Activated CD4-positive, CD25-positive, alpha-beta regulatory T cell (primary cell): ENCODE measurements at places on chromosomes 2 and 18.

DNA sequence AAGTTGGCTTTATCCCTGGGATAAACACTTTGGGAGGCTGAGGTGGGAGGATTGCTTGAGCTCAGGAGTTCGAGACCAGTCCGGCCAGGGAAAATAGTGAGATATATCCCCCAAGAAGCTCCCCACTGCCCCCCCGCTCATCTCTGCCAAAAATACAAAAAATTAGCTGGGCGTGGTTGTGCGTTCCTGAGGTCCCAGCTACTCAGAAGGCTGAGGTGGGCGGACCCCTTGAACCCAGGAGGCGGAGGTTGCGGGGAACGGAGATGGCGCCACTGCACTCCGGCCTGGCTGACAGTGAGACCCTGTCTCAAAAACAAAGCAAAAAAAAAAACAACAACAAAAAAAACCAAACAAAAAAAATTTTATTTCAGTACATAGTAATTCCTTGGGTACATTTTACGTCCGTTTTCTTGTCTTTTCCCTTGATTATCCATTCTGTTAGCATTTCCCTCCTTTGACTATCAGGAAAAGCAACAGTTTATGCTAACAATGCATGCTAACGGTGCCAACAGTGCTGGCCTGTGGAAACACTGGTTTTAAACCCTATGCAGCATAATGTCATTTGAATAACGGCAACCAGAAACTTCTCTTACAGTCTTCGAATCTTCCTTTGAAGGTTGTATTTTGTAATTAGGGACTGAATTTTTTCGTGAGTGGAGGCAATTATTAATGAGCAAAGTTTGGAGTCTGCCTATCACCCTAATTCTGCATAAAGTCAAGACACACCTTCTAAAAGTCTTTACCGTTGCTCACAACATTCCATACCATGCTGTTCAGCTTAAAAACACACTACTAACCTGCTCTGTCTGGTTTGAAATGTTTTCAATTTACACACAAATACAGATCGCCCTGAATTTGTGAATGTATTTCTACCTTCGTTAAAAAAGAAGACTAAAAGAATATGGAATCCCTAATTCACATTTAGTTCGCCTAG lies 721 bp upstream of the MIB1 start:
- DNase-seq = no peak

DNA sequence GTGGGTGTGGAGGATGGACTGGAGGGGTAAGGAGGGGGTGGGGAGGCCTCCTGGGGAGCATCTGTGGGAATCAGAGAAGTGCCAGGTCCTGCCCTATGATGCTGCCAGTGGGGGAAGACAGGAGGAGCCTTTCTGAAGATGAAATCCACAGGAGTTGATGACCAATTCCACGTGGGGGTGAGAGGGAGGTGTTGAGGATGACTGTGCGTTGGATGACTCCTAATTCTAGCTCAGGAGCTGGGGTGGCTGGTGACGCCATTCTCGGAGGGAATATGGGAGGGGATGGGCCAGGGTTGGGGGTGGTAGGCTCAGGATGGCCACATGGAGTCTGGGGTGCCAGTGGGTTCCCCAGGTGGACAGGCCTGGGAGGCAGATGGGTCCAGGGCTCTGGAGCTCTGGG lies 32.3 kb downstream of the EMX1 start:
- DNase-seq = no peak

DNA sequence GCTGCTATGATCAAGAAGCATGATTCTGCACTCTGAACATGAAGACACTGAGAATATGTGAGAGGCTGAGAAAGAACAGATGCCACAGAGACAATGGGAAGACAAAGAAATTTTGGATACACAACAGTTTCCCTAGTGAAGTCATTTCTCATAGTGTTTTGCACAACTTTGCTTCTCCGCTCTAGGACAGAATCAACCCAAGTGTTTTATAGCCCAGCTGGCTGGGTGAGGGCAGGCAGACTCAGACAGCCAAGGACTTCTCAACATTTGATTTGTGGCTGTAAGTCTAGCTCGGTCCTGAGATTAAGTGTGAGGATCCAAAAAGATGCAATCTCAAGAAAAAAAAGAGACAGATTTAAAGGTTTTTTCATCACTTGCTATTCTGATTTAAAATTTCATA lies 536.5 kb upstream of the CRIM1 start:
- DNase-seq = no peak

DNA sequence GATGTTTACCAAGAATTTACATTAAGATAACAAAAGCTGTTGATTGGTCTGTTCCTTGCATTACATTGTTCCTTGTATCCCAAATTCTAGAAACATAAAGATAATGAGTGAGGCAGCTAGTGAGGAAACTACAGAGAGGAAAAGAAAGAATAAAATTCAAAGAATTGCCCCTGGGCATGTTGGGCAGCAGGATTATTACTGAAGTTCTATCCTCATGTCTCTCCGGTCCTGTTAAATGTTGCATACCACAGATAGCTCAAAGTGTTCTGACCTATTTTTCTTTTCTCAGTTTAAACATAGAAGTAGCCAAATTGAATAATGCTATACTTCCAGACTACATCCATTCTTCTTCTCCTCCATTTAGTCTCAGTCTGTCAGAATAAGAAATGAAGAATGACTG lies 58.2 kb upstream of the DYNC1I2 start:
- DNase-seq = no peak

GRCh38 chr2:228581731-228582130 lies 400.2 kb upstream of the SPHKAP start:
- no peak for DNase-seq
